Lower lobe of right lung (tissue), 2 donors: ENCODE measurements at places on chromosomes 2 and 18. TPM values are rescaled to one million over a fixed set of nuclear protein-coding genes. Genes with fewer than 3 reads are reported as not detected.

COPS8 gene
- total RNA-seq, result 31.8 TPM

NOSTRIN gene
- 45.2 TPM for total RNA-seq

RABL2A gene
- total RNA-seq, result 28.9 TPM

IL1B gene
- 17.5 TPM for total RNA-seq

IKZF2 gene
- 16.5 TPM for total RNA-seq

FOXD4L1 gene
- total RNA-seq, result 0.62 TPM

CD8B gene
- 1.5 TPM for total RNA-seq

CTAGE1 gene
- not detected for total RNA-seq

RTTN gene
- total RNA-seq, result 10.8 TPM

SLC5A7 gene
- total RNA-seq, result 0.30 TPM

HMSD gene
- 1.6 TPM for total RNA-seq

BOLL gene
- not detected for total RNA-seq

NRBP1 gene
- total RNA-seq, result 66.5 TPM

IMPA2 gene
- total RNA-seq, result 54.2 TPM

COL4A3 gene
- total RNA-seq, result 33.6 TPM

PER2 gene
- 24.9 TPM for total RNA-seq

AOX1 gene
- total RNA-seq, result 36.7 TPM

XIRP2 gene
- total RNA-seq, result 0.18 TPM

LRATD1 gene
- total RNA-seq, result 8.0 TPM
